Stimulated activated CD8-positive, alpha-beta memory T cell treated with anti-CD3 and anti-CD28 coated beads, Interleukin-15, amount 100 ng/mL, for 4 hours (primary cell): ENCODE measurements at places on chromosomes 11 and 22.

GRCh38 chr11:116132273-116132978 is 628.2 kb upstream of the CADM1 start:
- DNase-seq = no peak

DNA sequence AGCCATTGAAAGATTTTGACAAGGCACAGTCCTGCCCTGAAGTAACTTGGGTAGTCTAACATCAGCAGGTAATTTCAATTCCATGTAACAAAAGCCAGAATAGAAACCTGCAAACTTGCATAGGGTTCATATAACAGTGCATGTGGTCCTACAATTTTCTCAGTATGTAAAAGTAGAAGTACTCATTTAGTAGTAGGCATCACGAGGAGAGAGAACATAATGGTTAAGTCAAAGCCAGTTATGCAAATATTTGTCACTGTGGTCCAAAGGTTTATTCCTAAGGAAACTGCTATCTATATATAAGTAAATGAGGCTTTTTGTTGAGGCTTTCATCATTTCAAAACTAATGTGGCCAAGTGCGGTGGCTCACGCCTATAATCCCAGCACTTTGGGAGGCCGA is 10.1 kb downstream of the ATP5MG start:
- DNase-seq = no peak

GRCh38 chr11:69470301-69470700 is 11.2 kb upstream of the LINC01488 start:
- DNase-seq = no peak

DNA sequence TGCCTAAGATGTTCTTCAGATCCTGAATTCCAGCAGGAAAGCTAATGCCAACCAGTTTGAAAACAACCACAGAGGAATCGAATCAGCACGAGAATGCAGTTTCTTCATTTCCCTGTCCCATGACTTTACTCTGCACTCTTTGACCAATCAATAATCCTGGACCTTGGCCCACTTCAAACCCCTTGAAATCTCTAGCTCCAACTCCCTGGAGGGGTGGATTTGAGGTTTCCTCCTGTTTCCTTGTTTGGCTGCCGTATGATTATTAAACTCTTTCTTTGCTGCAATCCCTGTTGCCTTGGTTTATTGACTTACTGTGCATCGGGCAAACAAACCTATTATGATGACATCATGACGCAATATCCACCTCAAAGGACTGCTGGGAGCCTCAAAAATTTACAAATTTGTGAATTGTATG is 109.3 kb downstream of the FBXO7 start:
- no peak for DNase-seq

GRCh38 chr11:17259519-17259918 is 17.0 kb upstream of the NUCB2 start:
- no peak for DNase-seq
